ENCODE measurements at places on chromosomes 2 and 18. TPM values are rescaled to one million over a fixed set of nuclear protein-coding genes. Genes with fewer than 3 reads are reported as not detected.

Gene SP110
- total RNA-seq: 4.2 TPM

Gene PAX3
- total RNA-seq: 0.25 TPM

Gene RNU2-63P
- not detected for total RNA-seq

Gene POMC
- 1.1 TPM for total RNA-seq

Gene FAM161A
- total RNA-seq: 3.9 TPM

Measured in uterine smooth muscle cell (primary cell).